ENCODE measurements at places on chromosomes 7 and 10.

DNA sequence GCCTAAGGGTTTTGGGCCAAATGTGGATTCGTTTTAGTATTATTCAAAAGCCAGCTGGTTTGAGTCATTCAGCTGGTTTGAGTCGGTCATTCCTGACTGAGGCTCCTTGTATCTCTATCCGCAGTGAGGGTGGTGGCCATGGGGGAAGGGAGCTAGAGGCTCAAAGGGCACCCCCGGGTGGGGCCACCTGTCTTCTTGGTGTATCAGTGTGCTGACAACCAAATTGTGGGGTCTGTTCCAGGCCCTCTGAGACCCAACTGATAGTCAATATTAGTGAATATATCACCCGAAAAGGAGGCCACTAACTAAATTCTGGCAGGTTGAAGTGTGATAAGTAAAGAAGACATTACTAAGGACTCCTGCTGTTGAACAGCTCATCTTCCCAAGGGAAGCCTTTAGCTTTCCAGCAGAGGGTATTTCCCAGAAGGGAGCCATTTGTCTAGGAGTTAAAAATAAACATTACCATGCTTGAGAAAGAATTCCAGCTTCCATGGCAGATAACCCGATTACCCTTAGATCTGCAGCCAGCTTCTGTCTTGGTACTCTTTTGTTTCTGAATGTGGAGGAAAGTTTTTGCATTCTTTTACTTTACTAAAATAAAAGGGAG, 29.9 kb upstream of the DDX50 start:
- no peak for DNase-seq

DNA sequence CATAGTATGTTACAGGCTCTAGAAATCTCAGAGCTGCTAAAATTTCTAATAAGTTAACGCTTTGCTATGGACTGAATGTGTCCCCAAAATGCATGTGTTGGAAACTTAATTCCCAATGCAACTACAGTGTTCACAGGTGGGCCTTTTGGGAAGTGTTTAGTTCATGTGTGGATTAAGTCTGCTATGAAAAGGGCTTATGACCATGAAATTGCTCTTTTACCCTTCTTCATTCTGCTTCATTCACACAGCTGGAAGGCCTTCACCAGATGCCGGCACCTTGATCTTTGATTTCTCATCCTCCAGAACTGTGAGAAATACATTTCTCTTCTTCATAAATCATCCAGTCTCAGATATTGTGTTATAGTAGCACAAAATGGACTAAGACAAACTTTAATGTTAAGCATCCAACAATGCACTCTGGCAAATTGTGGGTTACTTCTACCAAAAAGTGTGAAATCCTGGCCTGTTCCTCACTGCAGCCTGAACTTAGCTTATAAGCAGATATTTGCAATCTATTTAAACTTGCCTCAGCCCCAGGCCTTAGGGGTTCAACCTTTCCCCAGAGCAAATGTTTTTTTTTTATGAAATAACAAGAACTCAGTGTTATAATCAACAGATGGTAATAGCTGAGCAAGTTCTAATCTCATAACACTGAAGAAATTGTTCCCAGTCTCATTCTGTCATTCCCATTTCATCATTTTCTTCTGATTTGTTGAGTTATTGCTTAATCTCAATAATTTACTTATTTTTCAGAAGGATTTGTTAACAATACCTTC, 523.6 kb downstream of the KIF20B start:
- DNase-seq: no peak

DNA sequence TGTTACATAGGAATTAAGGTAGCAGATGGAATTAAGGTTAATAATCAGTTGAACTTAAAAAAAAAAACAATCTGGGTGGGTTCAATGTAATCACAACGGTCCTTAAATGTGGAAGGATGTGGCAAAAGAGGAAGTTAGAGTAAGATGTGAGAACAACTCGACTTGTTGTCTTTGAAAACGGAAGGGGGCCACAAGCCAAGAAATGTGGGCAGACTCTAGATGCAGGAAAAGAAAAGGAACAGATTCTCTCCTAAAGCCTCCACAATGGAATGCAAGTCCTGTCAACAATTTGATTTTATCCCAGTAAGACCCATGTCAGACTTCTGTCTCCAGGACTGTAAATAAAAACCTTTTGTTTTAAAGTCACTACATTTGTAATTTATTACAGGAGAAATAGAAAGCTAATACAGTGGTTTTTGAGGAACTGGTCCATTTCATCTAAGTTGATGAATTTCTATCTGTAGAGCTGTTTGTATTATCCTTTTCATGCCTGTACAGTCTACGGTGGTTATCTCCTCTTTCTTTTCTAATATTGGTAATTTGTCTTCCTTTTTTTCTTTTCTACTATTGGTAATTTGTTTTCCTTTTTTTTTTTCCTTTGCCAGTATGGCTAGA, 8.6 kb downstream of the MCMBP start:
- DNase-seq: no peak

DNA sequence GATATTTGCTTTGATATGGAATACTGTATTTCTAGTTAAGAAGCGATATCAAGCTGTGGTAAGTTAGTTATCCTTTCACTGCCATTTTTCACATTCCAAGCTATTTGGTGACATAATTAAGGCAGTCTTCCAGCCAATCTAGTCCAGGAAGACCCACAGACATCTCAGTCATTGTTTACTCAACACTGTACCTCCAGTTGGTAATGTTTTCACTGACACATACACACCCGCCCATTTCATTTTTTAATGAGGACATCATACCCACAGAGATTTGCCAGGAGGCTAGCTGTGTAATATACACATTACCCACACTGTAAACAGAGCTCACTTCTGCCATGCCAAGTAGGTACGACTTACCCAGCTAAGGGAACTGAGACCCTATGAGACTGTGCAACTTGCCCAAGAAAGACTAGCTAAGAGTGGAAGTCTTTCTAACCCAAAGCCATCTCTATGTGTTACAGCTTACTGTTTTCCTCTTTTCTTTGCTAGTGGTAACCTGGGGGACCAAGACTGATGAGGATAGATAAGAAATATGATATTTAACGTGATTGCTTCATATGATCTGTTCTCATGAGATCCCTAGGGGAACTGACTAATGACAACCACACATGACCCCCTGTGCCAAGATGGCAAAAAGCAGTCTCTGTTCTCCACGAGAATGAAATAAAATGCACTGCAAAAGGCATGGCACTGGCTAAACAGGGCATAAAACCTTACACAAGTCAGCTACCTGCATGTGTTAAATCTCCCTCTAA, 179.0 kb downstream of the DGKI start:
- DNase-seq: no peak

DNA sequence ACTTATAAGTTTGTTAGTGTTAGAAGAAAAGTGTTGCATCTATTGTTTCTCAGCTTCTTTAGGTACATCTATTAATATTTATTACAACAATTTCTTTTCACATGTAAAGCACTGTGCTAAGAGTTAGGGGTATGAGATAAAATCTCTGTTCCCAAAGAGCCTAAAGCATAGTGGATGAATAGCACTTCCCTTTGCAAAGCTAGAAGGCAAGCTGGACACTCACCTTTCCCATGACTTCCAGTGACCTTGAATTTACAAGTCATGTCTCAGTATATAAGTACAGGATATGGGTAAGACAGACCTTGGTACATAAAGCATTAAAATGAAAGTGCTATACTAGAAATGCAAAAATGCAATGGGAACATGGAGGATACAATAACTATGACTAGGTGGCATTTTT, 8.7 kb downstream of the CNNM1 start:
- DNase-seq: no peak

DNA sequence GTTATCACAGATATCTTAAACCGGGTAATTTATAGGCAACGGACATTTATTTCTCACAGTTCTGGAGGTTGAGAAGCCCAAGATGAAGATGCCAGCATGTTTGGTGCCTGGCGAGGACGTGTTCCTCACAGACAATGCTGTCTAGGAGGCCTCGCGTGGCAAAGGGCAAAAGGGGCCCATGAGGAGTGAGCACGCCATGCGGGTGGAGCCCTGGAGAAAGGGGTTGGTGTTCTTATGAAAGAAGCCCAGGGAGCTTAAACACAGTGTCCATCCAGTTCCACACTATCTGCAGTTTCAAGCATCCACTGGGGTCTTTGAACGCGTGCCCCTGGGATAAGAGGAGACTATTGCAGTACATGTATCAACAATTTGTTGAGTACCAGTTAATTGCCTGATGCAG, 51.4 kb downstream of the CXCL12 start:
- DNase-seq: no peak

DNA sequence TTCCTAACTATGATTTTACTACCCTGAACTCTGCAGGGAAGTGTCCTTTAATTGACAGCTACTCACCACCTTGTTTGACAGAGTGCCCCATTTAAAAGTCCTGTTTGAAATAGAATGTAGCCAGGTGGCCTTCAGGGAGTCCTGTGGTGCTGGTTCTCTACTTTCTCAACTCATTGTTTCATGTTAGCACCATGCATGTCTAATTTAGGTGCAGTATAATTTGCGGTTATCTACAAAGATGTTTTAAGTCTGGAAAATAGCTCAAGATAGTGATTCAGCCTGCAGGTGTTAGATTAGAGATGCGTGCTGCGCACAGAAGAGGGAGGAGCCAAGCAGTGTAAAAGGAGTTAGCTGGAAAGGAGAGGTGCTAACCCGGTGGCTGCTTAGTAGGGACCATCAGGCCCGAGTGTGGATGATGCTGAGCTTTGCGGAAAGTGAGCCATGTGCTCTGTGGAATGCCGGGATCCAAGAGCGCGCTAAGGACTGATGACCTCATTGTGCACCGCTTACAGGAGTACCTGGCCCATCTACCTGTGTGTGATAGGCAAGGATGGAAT, 1.2 kb downstream of the CCM2 start:
- no peak for DNase-seq

- DNase-seq: no peak
These were observed 81.9 kb downstream of the CHST15 start for GRCh38 chr10:124011464-124011863.

DNA sequence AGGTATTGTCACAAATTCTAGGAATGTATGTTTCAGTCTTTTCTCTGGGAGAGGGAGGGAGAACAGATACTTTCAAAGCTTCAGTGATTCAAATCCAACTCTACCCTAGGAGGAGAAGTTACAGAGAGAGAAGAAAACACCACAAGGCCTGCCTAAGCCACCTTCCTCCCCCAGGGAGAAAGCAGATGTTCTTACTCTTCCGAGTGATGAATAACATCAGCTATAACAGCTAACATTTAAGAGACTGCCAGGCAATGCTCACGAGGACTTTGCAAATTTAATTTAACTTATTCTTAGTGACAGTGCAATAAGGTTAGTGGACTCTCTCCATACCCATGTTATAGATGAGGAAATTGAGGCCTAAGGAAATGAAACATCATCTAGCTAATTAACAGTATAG, 36.8 kb downstream of the TAS2R41 start:
- no peak for DNase-seq

DNA sequence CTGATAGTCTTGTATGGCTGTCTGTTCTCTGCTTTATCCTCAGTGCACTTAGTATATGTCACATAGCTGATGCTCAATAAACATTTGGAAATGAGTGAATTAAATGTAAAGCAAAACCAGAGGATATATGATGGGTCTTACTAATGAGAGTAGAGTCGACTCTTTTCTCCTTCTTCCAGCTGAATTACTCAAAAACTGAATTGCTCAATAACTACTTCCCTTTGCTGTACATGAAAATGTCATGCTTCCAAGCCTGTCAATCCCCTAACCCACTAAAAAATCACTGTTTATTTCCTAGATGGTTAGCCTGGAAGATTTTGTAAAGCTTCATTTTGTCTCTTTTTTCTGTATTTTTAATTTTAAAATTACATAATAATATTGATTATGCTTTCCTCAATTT, 88.0 kb downstream of the OR13A1 start:
- peak; percentile 67 for DNase-seq

DNA sequence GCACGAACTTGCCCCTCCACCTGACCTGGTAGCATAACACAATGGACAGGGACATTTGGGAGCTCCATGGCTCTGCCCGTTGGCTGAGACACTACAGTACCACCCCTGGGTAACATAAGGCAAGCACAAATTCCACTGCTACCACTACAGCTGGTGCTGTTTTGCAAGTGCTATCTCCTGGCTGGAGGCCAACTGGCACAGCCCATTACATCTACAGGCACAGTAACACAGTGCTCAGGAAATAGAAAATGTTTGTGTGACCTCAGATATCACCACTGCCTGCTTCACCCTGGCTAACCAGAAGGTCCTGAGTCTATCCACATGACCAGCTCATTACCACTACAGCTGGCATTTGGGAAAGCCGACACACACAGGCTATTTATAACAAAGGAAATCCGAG, 631.1 kb upstream of the MBL2 start:
- no peak for DNase-seq

DNA sequence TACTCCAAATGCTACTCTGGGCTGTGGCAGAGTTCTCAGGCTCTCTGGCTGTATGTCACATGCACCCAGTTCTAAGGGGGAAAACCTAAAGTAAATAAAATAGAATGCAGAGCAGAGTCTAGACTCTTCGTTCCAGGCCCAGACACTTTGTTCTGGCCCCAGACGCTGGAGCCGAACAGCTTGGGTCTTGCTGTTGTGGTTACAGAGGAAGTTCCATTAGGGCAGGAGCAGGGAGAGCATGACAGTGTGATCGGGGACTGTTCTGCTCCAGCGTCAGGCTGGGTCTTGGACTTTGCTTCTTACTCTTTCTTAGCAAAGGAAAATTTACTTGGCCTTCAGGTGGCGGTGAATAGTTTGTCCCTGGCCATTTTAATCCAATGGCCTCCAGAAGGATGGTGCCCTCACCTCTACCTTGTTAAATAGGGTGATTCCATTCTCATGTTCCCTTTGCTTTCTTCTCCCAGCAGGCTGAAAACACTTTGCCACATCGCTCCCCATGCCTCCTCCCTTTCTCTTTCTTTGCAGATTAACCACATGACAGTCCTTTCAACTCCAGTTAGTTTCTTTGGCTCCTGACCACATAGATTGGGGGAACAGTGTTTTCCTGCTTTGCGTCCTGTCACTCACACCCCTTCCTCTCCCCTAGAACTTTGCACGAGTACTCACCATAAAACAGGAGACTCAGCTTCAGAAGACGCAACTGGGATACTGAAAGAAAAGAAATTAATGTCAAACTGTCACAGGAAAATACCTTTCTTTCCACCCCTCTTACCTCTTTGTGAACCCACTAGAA, 730.8 kb downstream of the SUGCT start:
- DNase-seq: no peak

GRCh38 chr7:43838201-43838658, 31.1 kb downstream of the MRPS24 start:
- DNase-seq: no peak

DNA sequence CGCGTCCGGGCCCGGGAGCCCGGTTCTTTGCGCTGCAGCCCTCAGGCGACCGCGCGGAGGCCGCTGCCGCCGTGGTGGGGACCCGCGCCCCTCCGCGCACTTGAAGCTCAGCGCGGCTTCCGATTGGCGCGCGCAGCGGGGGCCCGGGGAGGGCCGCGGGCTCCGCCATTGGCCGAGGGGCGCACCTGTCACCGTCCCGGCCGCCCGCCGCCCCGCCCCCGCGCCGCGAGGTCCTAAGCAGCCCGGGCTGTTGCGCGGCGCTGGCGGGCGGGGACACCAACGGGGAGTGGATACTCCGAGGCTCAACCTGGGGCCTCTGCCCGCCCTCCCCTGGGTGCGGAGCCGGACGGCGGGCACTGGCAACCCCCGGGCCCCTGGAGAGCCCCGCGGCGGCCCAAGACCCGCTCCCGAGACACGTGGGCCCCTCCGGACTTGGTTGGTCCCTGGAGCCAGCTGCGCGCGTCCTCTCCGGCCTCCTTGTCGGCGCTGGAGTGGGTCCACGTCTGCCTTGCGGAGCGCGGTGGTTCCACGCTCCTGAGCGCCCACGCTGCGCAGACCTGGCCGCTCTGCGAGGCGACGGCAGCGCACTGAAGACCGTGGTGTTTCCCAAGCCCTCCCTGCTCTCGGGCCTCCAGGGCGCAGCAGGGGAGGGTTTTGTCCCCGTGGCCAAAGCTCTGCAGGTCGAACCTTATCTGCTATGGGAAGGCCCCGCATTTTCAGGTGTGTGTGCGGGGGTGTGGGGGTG, at the start of gene MNX1:
TSS of gene MNX1 (minus strand) at position 76 of the 745 bp plus-strand sequence. CDS start 313 bp downstream, outside the sequence.
- DNase-seq: no peak
